Activated naive CD4-positive, alpha-beta T cell (primary cell): ENCODE measurements at places on chromosomes 11 and 22.

- no peak for DNase-seq
Observed at GRCh38 chr22:28882545-28882877, 861 bp upstream of the ZNRF3 start.

- DNase-seq, result no peak
Observed at GRCh38 chr11:69167916-69168691, 12.4 kb downstream of the SMIM38 start.

DNA sequence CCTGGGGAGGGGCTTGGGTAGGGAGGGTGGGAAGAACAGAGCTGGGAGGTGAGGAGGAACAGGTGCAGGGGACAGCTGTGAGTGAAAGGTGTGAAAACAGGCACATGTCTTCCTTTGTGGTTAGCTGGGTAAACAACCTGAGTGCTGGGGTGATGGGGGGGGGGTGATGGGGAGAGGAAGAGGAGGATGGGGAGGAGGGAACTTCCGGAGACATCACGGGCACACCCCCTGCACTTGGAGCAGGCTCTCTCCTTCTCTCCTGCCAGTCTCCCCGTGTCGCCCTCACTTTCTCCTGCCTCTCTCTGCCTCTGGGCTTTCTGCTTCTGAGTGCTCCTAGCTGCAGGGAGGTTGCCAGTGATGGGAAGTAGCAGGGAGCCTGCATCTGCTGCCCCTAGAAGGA, 8.8 kb downstream of the CXCR5 start:
- no peak for DNase-seq

GRCh38 chr11:123654566-123655081, at the start of gene SCN3B:
TSS of gene SCN3B (minus strand) at chr11:123654624. CDS start at chr11:123653801, 823 bp downstream.
- no peak for DNase-seq

DNA sequence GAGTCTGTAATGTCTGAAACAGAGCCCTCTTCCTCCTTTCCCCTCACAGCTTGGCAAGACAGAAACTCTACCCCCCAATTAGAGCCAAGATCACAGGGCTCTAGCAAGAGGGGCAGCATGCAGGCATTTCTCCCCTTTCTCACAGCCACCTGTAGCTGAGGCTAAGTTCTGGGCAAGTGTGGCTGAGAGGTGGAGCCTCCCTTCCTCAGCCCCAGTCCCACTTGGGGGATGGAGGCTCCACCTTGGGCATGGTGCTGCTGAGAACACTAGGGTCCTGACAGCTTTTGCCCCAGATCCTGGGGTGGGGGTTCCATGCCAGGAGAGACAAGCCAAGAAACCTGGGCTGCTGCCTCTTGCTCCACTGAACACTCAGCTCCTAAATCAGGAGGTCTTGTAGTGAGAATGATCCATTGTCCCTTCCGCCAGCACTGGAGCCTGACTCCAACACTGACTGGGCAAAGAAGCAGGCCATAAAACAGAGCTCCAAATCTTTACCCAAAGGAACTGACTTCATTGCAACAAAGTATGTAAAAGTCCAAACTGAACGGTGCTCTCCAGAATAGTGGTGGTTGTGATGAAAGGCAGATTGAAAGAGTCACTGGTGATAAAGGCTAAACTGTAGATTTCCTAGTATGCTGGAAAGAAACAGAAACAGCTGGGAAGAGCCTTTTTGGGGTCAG, 25.6 kb downstream of the NARS2 start:
- DNase-seq, result no peak

DNA sequence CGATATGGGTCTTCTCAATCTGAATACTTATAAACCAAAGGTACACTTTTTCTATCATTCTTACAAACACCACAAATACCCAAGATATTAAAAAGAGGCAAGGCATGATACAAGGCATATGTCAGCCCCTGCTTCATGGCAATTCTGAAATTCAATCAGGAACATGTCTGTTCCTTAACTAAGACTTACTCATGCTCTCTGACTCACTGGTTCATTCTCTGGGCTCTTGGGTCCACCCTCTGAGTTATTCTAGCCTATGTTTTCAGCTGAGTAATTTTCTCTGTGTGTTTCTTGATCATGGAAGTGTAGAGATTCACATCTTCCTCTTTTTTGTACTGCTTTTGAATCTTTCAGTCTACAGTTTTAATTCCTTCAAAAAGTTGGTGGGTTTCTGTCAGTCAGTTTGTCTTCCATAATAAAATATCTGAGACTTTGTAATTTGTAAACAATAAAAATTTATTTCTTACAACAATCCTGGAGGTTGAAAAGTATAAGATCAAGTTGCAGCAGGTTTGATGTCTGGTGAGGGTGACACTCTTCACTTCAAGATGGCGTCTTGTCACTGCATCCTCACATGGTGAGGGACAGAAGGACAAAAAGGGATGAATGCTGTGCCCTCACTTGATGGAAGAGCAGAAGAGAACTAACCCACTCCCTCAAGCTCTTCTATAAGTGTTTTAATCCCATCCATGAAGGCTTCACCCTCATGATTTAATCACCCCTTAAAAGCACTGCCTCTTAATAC, 211.7 kb downstream of the FAM76B start:
- no peak for DNase-seq

- DNase-seq, result no peak
Observed at GRCh38 chr22:37144180-37144554, 5.5 kb downstream of the IL2RB start.

DNA sequence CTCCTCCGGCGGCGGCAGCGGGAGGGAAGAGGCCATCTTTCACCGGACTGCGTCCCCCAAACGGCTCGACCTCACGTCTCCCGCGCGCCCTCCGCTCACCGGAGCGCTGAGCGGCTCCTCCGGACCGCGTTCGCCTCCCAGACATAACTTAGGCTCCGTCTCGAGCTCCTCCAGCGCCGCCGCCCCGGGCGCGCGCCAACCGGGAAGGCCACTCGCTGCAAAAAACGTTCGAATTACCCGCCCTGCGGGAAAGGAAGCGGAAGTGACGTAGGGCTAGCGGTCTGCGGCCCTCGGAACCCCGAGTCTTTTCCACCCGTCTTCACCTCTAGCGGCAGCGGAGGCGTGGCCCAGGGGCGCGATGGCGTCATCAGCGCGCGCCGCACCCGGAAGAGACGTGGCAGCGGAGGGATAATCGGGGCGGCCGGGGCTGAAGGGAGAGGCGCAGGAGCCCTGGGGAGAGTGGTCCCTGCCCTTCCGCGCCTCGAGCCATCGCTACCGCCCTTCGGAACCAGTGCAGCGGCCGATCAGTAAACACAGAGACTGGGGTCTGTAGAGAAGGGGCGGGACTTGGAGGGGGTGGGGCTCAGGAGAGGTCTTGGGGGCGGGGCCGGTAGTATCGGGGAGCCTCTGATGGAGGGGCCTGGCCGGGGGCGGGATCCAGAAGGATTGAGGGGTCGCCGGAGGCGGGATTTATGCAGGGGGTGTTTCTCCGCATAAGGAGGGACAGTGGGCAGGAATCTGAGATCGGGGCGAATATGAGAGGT, at the start of the genes CDCA5 and ZFPL1:
Gene CDCA5 (minus strand): TSS at position 207 of the 764 bp plus-strand sequence. CDS start 62 bp downstream, at position 145.
Gene ZFPL1 (plus strand): TSS at position 389 of the 764 bp plus-strand sequence. CDS start 477 bp downstream, outside the sequence.
- DNase-seq, result peak; percentile 95

- DNase-seq, result no peak
Observed at GRCh38 chr11:68325183-68325906, 13.0 kb downstream of the LRP5 start.

DNA sequence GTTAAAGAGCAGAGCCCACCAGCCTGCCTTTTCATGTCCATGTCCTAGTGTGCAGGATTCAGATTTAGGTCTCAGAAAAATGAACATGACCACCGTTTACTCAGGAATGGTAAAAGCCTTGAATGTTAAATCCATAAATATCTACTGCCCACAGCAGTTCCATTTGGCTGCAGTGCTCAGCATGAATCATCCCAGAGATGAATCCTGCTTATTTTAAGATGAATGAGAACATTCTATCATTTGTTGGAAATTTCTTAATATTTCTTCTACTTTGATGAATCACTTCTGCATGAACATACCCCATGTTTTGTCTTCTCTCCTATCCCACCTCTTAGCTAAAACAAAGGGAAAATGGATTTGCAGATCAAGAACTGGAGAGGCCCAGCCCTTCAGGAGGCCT, 47.5 kb upstream of the AQP11 start:
- DNase-seq, result no peak

DNA sequence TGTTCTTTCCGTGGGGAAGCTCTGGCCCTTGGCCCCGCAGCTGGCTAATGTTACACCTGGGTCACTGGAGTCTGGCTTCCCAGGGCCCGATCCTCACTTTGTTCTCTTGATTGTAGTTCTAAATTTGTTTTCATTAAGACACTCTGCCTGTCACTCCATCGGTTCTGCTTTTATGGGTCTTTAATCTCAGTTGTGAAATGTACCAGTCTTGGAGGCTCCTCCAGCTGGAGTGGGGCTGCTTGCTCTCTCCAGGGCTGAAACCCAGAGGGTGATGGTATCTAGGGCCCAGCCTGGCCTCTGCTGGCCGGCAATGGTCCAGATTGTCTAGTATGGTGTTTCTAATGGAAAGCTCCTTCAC, 352.9 kb downstream of the TENM4 start:
- no peak for DNase-seq

GRCh38 chr11:73422886-73423285, 46.7 kb downstream of the RELT start:
- no peak for DNase-seq

GRCh38 chr11:46597609-46598219, 3.9 kb upstream of the AMBRA1 start:
- DNase-seq, result no peak

- no peak for DNase-seq
Observed at GRCh38 chr11:129894278-129895125, 876 bp downstream of the NFRKB start.

- DNase-seq, result peak; percentile 11
Observed at GRCh38 chr11:76860539-76861475, at the start of gene ACER3. TSS of gene ACER3 (plus strand) at chr11:76860918. CDS start at chr11:76860977, 59 bp downstream.

GRCh38 chr11:107307991-107308390, 149.6 kb downstream of the CWF19L2 start:
- DNase-seq, result no peak

GRCh38 chr22:38948181-38948940, 9.0 kb upstream of the APOBEC3A start:
- DNase-seq, result no peak

- no peak for DNase-seq
Observed at GRCh38 chr22:27115816-27116256, 458.4 kb downstream of the MIAT start.

GRCh38 chr11:66467756-66468155, 1.1 kb downstream of the PELI3 start:
- no peak for DNase-seq

GRCh38 chr11:7160814-7161489, 72.2 kb downstream of the RBMXL2 start:
- DNase-seq, result no peak

DNA sequence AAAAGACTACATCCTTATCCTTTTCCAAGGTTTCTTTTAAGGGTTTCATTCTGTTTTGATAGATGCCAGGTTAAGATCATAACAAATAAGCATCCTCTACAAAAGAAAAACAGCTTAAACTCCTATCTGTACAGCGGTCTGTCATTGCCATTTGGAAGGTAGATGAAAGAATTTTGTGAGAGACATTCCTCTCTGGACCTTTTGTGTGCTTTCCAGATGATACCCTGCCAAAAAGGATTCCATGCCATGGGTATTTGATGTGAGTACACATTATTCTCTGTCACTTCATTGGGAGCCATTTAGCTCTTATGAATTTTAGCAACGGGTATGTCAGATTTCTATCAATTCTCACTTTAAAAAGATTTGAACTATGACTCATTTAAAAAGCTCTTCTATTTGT, 153.7 kb downstream of the GRIA4 start:
- no peak for DNase-seq

- DNase-seq, result no peak
Observed at GRCh38 chr11:40842750-40843339, 616.6 kb downstream of the LRRC4C start.

DNA sequence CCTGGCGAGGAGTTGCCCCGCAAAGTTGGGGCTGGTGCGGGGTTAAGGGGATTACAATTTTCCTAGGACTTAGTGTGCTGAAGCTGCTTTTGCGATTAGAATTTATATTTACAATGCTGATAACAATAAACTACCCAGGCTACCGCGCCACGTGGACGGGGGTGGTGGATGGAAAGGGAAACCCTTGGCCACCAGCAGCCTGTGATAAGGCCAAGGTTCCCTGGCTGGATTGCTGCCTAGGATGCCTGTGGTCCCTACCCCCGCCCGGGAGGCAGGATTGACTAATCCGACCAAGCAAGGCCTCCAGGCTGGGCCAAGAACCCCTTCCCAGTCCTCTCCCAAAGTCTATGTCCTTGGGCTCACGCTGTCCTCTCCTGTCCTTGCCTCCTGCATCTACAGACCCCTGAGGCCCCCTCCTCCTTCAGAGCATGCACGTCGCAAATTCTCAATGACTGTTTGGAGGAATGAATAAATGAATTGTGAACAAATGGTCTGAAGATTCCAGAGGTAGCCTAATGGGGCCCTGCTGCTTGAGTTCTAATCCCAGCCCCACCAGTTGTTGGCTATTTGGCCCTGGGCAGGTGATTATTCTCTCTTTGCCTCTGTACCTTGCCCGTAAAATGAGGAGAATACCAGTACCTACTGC, 7.6 kb upstream of the CHKA start:
- DNase-seq, result no peak

DNA sequence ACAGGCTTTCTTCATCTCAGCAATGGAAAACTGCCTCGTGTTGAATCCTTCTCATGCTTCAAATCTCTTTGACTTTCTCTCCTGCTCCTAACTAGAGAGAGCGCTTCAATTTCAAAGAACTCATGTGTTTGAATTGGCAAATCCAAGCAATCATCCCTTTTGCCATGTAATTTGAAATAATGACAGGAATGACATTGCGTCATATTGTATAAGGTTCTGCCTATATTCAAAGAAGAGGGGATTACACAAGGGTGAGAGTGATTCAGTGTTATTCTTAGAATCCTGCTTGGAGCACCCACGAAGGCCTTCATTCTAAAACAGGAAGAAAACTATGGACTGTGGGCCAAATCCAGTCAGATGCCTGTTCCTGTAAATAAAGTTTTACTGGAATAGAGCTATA, 720.6 kb downstream of the JRKL start:
- no peak for DNase-seq

DNA sequence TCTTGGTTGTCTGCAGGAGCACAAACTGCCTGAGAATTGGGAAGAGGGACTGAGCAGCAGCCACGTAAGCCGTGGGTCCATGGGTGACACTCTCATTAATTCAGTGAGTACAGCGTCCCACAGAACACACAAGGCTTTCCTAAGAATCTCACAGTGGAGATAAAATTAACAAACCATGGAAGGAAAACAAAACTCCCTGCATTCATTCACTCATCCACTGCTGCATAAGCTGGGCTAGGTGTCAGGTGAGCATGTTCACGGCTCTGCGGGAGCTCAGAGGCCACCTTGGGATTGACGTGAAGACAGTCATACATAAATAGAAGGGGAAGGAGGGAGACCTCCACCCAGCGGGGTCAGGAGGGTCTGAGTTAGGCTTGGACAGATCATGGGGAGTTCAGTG, 1442.7 kb downstream of the TBC1D22A start:
- no peak for DNase-seq

GRCh38 chr11:132125988-132126871, 755.8 kb downstream of the NTM start:
- DNase-seq, result no peak

GRCh38 chr11:86644291-86644690, 28.1 kb downstream of the ME3 start:
- DNase-seq, result no peak

DNA sequence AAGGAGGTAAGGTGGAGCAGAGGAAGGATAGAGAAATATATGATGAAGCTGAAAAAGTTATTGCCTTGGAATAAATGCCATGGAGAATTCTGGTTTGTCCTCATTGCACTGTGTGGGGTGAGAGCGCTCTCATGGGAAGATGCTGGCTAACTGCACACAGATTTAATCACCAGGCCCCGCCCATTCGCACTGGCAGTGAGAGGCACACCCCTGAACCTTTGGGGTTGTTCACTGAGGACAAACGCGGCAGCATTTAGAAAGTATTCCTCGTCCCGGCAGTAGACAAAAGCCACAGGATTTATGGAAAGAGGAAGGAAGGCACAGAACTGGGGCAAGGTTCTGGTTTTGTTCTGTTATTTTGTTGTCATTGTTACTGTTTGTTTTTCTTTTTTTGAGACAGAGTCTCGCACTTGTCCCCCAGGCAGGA, 70.2 kb downstream of the MED15 start:
- no peak for DNase-seq
